SIG-M5 (cell line): ENCODE measurements at places on chromosomes 2 and 18.

GRCh38 chr2:12400543-12400942, 316.2 kb upstream of the TRIB2 start:
- DNase-seq, result no peak

DNA sequence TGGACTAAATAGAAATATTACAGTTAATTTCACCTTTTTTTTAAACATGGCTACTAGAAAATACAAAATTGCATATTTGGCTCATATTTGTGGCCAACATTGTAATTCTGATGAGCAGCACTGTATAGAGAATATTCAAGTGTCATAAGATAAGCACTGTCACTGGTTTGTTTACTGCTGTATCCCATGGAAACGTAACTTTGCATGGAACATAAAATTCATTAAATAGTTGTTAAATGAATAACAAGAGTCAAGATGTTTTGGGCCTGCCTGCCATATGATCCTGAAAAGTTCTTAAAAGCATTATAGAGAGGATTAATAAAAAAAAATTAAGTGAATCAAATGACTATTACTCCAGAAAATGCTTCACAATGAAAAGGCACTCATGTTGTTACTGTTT, 763.7 kb upstream of the CRIM1 start:
- no peak for DNase-seq

- DNase-seq, result no peak
Observed at GRCh38 chr2:18124116-18124835, 245.8 kb downstream of the KCNS3 start.

DNA sequence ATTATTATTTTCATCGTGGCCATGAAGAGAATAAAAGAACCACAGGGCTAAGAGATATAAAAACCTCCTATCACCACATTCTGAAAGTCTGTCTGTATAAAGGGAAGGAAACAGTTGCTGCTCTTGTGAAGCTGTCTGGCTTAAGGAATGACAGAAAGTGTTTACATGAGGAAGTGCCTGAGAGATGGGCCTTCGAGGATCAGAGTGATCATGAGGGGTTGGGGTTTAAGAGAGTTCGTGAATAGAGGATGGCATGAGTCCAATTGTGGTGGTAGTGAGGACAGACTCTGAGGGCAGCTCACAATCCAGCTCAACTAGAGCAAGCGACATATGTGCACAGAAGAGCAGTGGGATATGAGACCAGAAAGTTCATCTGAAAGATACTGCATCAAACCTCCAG, 65.8 kb upstream of the PIEZO2 start:
- no peak for DNase-seq

DNA sequence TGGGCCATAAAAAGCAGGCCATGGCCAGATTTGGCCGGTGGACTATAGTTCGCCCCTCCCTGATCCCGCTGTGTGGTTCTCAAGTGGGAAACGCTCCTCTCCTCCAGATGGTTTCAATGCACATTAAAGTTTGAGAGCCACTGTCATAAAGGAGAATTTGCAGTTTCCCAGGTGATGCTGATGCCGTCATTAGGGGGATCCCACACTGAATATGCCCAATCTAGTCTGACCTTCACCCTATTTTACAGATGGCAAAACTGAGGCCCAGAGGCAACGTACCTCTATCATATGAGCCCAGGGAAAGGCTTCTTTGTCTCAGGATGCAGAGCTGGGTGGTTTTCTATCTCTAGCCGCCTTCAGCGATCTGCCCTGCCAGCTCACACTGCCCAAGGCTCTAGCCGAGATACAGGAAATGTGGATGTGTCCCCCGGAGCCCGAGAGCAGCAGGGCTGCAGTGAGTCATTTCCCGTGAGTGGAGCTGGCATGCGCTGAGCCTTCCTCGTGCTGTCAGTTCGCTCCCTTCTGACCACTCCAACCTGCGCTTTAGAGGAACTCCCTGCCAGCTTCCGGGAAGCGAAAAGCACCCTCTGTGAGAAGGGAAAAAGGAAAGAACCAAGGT, 116.2 kb downstream of the SMAD7 start:
- peak; percentile 60 for DNase-seq

- DNase-seq, result no peak
Observed at GRCh38 chr2:128215897-128216642, 102.6 kb downstream of the HS6ST1 start.

DNA sequence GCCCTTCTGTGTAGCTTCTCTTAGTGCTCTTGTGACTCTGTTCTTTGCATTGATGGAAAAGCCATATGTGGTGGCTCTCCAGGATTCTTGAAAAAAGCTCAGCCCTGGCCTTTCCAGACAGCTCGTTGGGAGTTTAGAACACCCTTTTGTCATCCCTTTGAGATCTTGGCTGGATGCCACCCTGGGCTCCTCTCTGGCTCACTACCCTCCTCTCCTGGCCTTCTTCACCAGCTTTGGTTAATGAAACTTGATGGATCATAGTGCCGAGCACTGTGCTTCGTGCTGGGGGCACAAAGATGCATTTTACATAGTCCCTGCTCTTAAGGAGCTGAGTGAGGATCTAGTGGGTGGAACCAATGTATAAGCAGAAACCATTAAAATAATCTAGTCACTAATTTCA, 15.6 kb upstream of the FHOD3 start:
- DNase-seq, result no peak

- no peak for DNase-seq
Observed at GRCh38 chr2:233531955-233532354, 34.6 kb downstream of the USP40 start.
